Caki2 (cell line): ENCODE measurements at places on chromosomes 4 and X. TPM values are rescaled to one million over a fixed set of nuclear protein-coding genes. Genes with fewer than 3 reads are reported as not detected.
A peak's percentile ranks its signal among the peaks of the same experiment; 100 is the strongest.

- no peak for DNase-seq
Observed at GRCh38 chrX:15384304-15384703, at the start of gene VEGFD. Gene VEGFD, minus strand, starts transcription at chrX:15384413. Its CDS starts 467 bp downstream, at chrX:15383946.

DNA sequence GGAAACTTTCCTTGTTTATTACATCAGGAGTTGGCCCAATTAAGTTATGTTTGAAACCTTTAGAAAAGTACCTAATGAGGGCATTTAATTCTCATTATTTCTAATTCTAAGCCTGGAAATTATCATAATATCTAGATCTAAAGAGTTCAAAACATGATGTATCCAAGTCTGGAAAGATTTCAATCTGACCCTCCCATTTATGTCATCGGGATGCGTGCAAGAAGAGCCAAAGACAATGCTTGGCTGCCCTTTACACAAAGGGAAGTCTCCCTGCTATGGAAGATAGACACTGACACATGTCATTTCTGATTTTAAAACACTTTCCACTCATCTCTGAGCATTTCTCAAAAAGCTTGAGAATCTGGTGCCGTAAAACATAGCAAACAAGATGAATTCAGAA is 222.4 kb downstream of the ANTXR2 start:
- no peak for DNase-seq

DNA sequence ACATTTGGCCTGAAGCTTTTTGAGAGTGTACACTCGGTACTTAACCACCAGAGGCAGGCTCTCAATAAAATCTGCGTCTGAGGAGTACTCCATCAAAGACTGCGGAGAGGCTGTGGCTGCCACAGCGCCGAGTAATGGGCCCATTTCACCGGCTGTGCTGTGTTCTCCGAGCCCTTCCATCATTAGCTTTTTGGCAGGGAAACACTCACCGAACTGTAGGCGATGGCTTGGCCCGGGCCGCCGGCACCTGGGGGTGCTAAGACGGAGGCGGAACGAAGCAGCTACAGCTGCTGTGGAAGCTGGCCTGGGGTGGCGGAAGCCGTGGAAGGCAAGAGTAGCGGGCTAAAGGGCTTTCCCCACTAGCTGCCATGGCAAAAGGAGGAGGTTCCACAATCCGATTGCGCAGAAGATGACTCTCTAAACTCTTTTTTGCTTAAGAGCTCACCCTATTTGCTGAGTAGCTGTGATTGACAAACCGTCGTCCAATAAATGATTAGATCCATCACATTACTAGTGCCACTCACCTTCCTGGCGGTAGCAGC is 48.5 kb upstream of the PABPC1L2A start:
- no peak for DNase-seq

- no peak for DNase-seq
Observed at GRCh38 chr4:38310446-38311043, 350.3 kb downstream of the PTTG2 start.

- no peak for DNase-seq
Observed at GRCh38 chr4:33772582-33772981, 2471.7 kb downstream of the ARAP2 start.

Gene RENBP
- total RNA-seq: 13.5 and 15.5 TPM in 2 replicates

Gene SRPX2
- 5.8 and 11.2 TPM in 2 replicates for total RNA-seq

DNA sequence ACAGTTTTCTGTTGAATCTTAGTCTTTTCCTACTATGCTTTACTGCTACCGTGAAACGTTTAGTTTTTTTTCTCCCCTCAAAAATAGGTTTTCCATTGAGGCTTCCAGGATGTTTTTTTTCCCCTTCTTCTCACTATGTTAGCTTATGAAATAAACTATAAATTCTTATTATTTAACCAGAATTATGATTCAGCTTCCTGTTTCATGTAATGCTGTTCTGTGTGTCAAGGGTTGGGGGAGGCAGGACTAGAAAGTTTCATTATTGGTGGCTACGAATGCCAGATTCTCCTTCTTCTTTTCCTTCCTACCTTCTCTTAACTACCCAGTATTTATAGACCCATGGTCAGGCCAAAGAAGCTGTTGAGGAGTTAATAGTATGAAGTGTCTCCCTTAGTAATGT is 11.8 kb downstream of the CLCN5 start:
- DNase-seq: no peak

Gene ADGRG2
- 34.1 and 38.6 TPM in 2 replicates for total RNA-seq

DNA sequence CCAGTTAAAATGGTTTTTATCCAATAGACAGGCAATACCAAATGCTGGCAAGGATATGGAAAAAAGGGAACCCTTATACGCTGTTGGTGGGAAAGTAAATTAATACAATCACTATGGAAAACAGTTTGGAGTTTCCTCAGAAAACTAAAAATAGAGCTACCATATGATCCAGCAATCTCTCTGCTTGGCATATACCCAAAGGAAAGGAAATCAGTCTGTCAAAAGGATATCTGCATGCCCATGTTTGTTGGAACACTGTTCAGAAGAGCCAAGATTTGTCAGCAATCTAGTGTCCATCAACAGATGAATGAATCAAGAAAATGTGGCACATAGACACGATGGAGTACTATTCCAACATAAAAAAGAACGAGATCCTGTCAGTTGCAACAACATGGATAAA is 91.0 kb upstream of the SH3RF1 start:
- DNase-seq: no peak

GRCh38 chr4:150145090-150145945 is 67.1 kb downstream of the DCLK2 start:
- no peak for DNase-seq

GRCh38 chr4:2934813-2935761 is 28.1 kb downstream of the NOP14 start:
- peak; percentile 79 for DNase-seq

DNA sequence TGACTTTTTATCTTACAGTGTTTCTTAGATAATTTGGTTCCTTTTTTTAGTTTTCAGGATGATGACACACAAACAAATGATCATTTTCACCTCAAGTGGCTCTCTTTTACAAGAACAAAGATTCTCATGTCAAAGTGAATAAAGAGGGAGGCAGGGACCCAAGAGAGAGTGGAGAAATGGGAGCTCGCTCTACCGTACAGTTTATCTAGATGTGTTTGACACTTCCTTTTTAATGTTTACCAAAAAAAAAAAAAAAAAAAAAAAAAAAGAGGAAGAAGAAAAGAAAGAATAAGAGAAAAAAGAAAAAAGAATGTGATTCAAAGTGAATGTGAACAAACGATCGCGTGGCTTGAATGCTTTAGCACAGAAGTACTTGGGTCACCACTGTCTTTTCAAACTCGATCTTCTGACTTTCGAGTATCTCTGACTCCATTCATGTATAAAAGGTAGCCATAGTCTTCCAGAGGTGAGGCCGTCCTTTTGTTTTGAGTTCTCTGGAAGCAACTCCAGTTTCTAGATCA is 75.6 kb upstream of the GRXCR1 start:
- no peak for DNase-seq

Gene AMBN
- total RNA-seq: not detected in 2 replicates

DNA sequence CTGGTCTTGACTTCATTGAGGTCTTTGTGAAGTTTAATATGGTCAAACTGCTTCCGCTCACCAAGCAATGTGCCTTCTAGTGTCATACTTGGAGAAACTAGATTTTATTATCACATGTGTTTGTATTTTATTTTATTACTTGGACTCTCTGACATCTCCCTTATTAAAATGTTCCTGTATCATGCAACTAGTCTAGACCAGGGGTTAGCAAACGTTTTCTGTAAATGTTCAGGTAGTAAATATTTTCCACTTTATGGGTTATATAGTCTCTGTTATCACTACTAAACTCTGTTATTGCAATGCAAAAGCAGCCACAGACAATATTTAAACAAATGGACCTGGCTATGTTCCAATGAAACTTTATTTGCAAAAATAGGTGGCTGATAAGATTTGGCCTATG is 443.8 kb downstream of the MID1IP1 start:
- DNase-seq: no peak

DNA sequence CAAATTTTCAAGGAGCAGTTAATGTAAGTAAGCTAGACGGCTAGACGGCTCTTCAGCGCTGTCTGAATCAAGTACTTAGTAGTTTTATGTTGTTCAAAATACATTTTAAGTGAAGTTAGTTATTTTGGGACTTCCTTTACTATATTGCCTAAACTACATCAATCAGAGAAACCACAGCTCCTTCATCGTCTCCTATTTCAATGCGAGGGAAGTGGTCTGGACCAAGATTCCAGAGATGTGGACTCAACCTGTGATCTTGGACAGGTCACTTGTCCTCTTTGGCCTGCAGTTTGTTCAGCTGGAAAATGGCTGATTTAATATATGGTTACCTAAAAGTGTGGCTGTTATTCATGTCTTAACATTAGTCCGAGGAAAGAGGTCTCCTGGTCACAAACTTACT is 10.6 kb downstream of the ING2 start:
- no peak for DNase-seq

DNA sequence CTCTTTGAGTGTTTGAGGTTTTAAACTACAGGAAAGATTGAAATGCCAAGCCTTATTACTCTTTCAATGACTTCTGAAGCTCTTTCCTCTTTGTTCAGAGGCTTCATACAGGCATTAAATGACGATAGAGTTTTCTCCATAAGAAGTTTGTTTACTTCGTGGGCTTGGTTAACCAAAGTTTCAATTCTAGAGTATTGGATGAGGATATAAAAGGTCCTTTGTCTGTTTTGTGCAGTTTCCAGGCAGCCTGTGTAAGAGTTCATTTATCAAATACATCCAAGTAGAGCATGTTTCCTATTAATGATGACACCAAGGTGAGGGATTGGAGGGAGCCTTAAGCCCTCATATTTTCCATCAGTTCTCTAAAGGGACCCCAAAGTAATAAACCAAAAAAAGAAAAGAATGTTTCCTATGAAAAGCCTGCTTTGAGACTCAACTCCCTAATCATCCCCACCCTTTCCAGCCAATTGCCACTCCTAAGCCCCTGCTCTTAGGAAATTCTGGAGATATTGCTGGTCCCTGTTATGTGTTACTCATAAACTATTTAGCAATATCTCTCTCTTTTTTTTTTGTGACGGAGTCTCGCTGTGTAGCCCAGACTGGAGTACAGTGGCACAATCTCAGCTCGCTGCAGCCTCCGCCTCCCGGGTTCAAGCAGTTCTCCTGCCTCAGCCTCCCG is 106.2 kb upstream of the IL13RA1 start:
- DNase-seq: no peak

Gene PCDH7
- total RNA-seq: 38.1 and 39.9 TPM in 2 replicates

Gene ELK1
- 28.1 and 28.9 TPM in 2 replicates for total RNA-seq

Gene CXCL1
- total RNA-seq: 2.7 TPM in 1 of 2 replicates, not detected in the other

GRCh38 chrX:56782791-56783449 is 53.9 kb downstream of the NBDY start:
- DNase-seq: no peak

DNA sequence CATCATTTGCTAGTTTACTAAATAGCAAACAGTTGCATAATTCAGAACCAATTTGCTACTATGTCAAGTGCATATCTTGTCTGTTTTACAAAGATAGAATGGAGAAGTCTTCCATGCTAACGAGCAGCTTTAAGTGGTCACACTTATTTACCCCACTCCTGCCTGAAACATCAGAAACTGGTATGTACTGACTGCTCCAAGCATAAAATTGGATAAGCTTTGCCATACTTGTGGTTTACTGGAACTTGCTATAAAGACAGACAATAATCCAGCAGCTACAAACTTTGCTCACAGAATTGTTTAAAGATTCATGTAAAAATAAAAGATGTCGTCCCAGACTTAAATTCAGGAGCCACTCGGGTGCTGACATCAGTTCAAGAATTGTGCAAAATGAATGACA is 13.3 kb upstream of the CDKL2 start:
- DNase-seq: no peak

DNA sequence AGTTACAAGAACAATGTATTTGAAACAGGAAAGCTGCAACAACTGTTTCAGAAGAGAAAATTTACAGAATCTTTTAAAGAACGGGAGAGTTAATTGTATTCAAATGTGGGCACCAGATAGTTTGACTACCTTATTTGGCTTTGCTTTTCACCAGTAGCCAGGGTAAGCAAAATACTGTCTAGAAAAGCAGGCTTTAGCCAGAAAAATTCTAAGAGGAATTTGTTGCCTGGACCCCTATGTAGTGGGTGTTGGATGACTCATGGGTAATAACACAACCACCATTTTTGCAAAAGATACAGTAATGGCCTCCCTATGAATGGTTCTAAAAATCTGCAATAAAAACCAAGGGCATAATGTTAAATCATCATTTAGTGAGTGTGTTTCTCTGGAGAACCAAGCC is 233.4 kb upstream of the ANXA3 start:
- DNase-seq: no peak

DNA sequence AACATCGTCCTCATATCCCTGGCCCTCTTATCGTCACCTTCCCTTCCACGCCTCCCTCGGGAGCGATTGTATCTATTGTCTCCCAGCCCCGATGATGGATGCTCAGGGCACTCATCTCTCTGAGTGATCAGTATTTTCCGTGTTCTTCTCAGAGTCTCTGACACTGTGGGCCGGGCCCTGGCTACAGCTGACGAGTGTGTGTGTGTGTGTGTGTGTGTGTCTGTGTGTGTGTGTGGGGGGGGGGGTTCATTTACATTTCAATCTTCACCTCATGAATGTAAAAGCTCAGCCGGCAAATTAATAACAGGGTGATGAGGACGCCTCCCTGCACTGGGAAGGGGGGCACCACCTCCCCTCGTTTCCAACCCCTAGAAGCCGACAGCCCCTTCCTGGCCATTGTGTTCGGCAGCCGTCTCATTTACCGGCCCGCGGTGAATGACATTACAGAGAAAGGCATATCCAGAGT is 159.5 kb downstream of the SHOX start:
- DNase-seq: no peak

- no peak for DNase-seq
Observed at GRCh38 chrX:105872941-105873340, 50.6 kb downstream of the NRK start.

DNA sequence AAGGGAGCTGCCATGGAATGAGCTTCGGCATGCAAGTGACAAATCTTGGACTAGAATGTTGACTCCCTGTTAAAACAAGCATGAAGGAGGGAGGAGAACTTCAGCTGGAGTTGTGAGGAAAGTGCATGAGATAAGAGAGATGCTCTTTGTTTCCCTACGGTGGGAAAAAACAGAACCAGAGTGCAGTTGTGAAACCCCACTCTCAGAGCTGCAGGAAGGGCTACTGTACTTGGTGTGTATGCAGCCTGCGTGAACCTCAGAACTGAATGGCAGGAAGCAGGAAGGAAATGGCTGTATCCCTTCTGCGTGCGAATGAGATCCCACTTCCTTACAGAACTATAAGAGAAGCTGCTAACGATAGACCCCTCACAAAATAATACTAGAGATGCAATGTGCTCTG is 57.2 kb downstream of the EGF start:
- no peak for DNase-seq

DNA sequence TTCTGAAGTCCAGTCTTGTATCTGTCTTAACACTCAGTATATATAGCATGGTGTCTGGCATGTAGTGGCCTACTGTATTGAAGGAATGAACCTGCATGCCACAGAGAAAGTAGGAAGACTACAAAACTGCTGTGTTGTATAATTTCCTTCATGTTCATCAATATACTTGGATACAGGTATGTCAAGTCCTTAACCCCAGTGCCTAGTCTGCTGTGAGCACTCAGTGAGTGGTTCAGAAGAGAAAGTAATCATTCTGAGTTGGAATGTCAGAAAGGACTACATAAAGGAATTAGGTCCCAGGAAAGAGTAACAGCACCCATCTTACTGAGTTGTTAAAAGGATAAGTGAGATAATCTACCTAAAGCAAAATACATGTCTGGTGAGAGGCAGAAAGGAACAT is 32.0 kb downstream of the ABCE1 start:
- DNase-seq: no peak

GRCh38 chr4:40648131-40648530 is 18.5 kb upstream of the RBM47 start:
- DNase-seq: no peak
